ENCODE measurements at places on chromosomes 11 and 22.

DNA sequence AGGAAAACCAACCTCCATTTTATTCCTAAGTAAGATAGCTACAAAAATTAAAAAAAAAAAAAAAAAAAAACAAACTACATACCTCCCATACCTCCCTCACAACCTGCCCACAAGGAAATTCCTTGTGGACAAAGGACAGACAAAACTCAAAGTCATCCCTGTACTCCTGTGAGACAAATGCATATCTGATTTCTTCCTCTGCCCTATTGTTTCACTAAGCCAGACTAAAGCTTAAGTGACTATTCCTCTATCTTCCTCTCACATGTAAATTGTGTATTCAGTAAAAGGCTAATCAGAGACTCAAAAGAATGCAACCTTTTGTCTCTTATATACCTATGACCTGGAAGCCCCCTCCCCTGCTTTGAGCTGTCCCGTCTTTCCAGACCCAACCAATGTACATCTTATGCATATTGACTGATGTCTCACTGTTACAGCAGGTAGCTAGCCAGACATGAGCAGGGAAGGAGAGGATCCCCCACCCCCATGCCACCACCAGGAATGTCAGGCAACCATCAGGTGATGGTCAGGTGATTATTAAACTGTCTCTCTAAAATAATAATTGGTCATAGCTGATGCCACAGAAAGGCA lies 289.4 kb downstream of the SBF2 start:
- no peak for DNase-seq

GRCh38 chr11:10397226-10397987 lies 57.7 kb upstream of the AMPD3 start:
- DNase-seq, result no peak

- DNase-seq, result no peak
Measured at GRCh38 chr11:124791626-124792341, 8.4 kb downstream of the MSANTD2 start.

- no peak for DNase-seq
Measured at GRCh38 chr11:2581151-2581930, 118.5 kb downstream of the KCNQ1OT1 start.
